ENCODE measurements at places on chromosomes 4 and X.

- DNase-seq = no peak
These were observed 18.3 kb downstream of the SPON2 start for GRCh38 chr4:1154126-1154522.

- no peak for DNase-seq
These were observed 6.0 kb downstream of the PDLIM5 start for GRCh38 chr4:94457692-94458106.

DNA sequence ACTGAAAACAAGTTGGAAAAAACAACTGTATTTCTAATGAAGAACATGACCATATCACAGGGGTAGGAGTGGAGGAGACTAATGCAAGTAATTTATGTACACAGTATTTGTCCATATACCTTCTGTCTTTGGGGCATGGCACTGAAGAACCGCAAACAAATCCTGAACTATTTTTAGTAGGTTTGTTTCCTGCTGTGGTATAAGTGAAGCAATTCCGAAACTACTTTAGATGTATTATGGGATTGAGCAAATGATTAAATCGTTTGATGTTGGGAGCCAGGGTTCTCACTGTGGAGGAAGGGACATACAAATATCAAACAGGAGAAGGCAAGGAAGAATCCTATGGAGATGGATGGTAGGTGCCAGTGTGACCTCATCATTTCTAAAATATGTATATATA lies 18.9 kb upstream of the SH3KBP1 start:
- DNase-seq = no peak

DNA sequence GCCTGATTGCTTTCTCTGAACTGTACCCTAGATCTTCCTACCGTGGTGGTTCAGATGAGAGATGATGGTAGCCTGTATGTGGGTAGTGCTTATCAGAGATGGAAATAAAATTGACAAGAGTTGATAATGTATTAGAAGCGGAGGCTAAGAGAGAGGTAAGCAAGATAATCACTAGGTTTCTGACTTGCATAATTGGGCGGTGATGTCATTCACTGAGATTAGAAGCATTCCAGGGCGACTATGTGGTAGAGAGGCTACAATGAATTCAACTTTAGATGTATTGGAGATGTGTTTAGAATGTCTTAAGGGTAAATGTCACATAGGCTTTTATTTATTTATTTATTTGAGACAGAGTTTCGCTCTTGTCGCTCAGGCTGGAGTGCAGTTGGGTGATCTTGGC lies 415 bp upstream of the TENM3 start:
- no peak for DNase-seq

DNA sequence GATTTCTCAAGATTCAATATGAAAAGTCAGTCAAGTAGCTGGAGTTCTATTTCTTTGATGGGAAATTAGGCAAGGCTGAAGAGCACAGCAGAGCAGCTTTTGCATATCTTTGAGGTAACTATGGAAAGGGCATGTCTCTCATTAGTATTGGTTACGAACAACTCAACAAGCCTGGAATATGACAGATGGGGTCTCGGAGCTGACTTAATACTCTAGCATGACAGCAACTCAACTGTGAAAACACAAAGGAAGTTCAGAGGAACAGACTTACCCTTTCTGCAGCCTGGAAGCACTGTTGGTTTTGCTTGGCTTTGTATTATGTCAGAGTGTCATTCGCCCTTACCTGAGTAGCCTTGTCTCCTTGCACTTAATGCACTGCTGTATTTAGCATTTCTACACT lies 79.9 kb upstream of the AADAT start:
- no peak for DNase-seq

DNA sequence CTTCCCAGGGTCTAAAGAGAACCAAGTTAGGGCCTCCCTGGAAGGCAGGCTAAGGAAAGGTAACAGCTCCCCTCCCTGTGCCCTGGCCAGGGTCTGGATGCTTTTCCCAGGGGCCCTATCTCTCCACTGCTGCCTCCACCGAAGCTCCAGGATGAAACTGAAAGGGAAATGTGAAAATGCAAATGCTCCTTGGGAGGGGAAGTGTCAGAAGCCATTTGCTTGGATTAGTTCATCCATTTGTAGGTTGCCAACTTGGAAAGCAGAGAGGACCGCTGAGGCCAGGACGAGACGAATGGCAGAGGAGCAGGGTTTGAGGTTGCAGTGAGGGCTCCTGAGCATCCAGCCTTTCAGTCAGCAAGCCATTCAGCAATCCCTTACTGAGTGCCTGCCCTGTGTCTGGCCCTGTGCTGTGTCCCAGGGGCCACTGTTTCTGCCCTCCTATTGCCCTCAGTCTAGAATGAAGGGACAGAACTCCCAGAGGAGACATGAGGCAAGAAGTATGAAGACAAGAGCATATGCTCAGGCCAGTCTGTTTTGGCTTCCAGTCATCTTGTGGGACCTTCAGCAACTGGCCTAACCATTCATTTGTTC lies 45.9 kb upstream of the PGRMC1 start:
- DNase-seq = no peak

DNA sequence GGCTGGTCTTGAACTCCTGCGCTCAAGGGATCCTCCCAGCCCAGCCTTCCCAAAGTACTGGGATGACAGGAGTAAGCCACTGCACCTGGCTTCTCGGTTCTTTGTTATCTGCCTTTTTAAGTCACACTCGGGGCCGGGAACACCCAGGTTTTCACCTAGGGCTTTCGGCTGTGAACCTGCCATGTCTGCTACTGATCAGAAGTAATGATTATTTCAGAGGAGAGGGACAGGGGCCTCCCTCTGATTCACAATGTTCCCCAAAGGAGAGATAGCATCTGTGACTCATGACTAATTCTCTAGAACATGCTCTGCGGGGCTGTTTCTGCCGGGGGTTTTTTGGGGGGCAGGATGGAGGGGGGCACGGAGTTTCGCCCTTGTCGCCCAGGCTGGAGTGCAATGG lies 26.9 kb downstream of the CRLF2 start:
- no peak for DNase-seq

GRCh38 chrX:10555846-10556245 lies 64.5 kb downstream of the MID1 start:
- no peak for DNase-seq

GRCh38 chr4:155759372-155760252 lies 791 bp downstream of the GUCY1B1 start:
- no peak for DNase-seq

DNA sequence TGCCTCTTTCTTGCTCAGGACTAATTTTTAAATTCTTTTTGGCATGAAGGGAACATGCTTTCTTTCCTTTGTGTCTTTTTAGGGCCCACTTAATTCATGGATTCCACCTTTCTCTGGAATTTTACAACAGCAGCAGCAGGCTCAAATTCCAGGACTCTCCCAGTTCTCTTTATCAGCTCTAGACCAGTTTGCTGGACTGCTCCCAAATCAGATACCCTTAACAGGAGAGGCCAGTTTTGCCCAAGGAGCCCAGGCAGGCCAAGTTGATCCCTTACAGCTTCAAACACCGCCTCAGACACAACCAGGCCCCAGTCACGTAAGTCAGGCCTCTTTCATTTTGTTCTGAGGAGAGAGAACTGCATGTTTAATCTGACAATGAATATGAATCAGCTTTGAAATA lies 2.3 kb downstream of the ODAM start:
- DNase-seq = no peak

DNA sequence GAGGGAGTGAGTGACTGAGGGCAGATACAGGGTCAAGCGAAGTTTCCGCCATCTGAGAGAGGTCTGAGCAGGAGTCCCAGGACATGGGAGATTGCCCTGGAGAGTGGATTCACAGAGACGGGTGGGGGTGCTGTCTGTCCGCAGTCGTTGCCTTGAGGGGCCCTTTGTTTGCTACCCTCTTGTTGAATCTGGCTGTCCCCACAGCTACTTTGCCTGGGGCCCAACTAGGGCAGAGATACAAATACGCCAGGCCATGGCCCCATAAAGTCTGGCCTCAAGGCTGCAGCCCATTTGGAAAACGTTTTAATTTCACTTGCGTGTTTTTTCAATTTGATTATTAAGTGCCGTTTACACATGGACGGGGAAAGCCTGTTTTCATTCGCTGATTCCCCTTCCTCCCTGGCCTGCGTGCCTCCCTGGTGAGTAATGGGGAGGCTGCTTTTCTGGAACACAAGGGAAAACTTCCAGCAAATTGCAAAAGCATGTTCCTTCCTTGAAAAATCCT lies 134.4 kb downstream of the SMIM20 start:
- no peak for DNase-seq

GRCh38 chr4:36374836-36375511 lies 93.6 kb downstream of the DTHD1 start:
- no peak for DNase-seq

DNA sequence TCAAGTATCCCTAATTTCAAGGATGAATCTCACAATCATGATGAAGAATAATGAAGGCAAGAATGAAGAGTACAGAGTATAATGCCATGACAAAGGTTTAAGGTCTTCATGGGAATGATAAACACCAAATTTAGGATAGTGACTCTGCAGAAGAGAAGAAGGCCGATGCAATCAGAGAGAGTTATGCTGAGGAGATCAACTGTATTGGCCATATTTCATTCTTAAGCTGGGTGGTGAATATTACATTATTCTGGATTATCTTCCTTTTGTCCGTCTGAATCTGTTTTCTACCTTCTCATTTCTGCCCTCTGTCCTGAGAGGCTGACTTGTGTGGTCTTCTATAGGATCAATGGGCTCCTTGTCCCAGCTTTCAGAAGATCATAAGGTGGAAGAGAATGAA lies 7.8 kb upstream of the METAP1 start:
- DNase-seq = no peak

GRCh38 chrX:118038614-118039365 lies 77.8 kb downstream of the KLHL13 start:
- no peak for DNase-seq

DNA sequence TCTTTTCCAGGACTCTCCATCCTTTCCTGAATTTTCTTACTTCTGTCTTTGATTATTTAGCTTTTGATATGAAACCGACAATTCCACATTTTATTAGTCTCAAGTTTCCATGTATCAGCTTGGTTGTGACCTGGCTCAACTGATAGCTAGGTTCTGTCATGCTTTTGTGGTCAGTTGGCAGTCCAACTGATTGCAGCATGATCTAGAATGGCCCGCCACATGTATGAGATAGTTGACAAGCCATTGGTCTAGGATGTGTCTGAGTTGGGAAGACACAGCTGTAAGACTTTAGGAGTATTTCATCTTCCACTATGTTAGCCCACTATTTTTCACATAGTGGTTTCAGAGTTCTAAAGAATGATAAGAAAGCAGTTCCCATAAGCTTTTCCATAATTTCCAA lies 117.5 kb upstream of the GRID2 start:
- no peak for DNase-seq

- no peak for DNase-seq
These were observed 38.1 kb upstream of the ATXN3L start for GRCh38 chrX:13357925-13358324.
